ENCODE measurements at places on chromosomes 12 and 14. TPM values are rescaled to one million over a fixed set of nuclear protein-coding genes. Genes with fewer than 3 reads are reported as not detected.
A peak's percentile ranks its signal among the peaks of the same experiment; 100 is the strongest.

TMPRSS12 gene
- not detected for polyA plus RNA-seq

POU6F1 gene
- polyA plus RNA-seq = 8.5 TPM

PHETA1 gene
- polyA plus RNA-seq = 5.8 TPM

DIO2 gene
- 2.7 TPM for polyA plus RNA-seq

PRR4 gene
- 1.1 TPM for polyA plus RNA-seq

SRP54 gene
- polyA plus RNA-seq = 38.3 TPM

DNA sequence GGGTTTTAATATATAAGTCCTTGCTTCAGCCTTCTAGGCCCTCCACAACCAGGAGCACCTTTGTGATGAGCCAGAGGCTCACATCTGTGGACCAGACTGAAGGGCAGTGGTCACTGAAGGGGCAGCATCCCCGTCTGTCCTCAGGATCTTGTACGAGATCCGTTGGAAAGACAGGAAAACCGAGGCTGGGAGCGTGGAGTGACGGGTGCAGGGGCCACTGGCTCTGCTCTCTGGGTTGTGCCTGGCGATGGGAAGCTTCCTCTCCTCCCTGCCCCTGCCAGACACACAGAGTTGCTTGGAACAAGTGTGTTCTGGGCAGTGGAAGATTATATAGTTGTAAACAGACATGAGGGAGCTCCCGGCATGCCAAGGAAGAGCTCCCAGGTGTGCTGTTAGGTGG lies 48.0 kb downstream of the AACS start:
- DNase-seq = no peak

- no peak for DNase-seq
Observed at GRCh38 chr14:51484485-51484884, 167.2 kb upstream of the FRMD6 start.

DNA sequence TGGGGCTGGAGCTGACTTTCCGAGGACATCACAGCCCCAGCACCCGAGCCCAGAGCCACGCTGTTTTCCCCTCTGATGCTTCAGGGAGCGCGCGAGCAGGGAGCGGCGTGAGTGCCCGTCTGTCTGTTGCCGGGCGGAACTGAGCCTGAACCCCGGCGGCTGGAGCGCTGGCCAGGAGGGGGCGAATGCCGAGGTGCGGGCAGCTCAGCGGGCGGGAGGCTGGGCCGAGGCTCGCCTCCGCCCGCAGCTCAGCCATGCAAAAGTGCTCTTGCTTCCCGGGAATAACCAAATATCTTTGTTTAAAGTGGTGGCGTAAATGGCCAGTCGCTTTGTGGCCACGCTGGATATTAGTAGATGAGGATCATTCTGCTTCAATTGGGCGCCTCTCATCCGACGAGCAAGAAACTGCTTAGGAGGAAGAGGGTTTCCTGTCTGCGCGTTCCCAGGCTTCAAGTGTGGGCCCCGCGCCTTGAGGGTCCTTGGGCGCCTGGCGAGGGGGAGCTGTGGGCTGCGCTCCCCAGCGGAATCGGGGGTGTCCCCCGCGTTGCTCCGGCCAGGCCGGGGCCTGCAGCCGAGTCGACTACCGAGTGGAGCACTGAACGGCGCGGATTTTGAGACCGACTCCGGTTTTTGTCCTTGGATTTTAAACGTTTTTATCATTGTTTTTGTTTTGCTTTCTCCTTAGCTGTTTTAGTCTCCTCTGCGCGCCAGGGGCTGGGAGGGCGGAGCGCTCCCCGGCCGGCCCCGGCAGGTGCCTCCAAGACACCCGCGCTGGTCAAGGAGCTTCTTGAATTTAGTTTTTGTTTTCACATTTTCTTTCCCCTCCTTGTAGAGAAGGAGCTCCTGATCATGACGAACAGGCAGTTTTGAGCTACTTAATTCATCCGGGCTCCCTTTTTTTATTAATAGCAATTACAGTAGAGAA lies 831 bp upstream of the NKX2-1 start:
- DNase-seq = no peak

DNA sequence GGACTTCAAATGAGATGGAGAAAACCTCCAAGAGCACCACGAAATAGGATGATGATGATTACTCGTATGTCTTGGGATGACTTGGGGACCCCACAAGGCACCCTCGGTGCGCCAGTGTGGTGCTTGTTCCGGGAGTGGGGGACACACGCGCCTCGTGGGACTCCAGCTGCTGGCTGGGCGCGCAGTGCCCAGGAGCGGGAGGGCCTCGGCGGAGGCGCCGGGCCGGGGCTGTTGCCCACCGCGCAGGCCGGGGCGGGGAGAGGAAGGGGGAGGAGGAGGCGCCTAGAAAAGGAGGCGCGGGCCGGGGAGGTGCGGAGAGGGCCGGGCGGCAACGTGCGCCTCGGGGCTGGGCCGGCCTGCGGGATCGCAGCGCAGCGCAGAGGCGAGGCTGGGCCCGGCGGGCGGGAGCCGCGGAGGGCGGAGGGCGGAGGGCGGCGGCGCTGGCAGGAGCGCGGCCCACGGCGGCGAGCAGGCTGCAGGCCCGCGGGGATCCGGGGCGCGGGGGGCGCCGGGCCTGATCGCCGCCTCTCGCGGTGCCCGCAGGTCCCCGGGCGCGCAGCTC lies at the start of gene RFLNA:
Gene RFLNA (plus strand): TSS at position 314 of the 562 bp plus-strand sequence. CDS start 337 bp downstream, outside the sequence.
- DNase-seq = no peak

GRCh38 chr12:93441081-93441616 lies 598 bp downstream of the UBE2N start:
- no peak for DNase-seq

- DNase-seq = peak; percentile 15
Observed at GRCh38 chr14:21352587-21352986, 31.2 kb downstream of the SUPT16H start.

DNA sequence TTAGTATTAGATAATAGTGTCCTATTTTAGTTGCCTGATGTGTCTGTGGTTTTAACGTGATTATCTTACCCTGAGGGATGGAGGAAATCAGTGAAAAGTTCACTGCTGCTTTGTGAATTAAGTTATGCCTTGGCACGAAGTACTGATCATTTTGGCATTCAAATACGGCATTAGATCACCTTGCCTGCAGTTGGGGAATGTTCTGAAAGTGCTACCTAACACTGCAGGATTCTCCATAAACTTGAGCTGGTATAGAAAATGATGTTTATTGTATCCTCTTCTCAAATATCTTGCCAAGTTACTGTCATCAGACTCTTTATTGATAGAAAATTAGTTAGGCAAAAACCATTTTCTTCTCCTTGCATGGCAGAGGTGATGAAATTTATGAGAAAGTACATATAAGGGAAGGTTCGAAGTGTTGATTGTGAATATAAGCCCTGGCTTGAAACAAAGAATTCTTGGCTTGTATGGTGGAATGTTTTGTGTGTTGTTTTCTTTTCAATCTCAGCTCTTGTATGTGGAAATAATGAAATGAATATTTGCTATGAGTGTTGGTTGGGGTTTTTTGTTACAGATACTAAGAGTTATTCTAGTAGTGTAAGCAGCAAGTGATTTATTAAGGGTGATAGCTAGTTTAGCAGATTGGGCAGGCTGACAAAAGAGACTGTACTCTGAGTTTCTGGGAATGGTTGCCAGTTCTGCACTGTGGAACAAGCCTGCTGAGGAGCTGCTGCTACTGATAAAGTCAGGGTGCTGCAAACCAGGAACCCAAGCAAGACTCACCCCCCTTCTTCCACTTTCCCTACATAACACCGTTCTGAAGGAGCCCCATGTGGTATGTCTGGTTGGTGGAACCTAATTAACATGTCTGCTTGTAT lies 448.3 kb downstream of the PCNX1 start:
- peak; percentile 81 for DNase-seq

DNA sequence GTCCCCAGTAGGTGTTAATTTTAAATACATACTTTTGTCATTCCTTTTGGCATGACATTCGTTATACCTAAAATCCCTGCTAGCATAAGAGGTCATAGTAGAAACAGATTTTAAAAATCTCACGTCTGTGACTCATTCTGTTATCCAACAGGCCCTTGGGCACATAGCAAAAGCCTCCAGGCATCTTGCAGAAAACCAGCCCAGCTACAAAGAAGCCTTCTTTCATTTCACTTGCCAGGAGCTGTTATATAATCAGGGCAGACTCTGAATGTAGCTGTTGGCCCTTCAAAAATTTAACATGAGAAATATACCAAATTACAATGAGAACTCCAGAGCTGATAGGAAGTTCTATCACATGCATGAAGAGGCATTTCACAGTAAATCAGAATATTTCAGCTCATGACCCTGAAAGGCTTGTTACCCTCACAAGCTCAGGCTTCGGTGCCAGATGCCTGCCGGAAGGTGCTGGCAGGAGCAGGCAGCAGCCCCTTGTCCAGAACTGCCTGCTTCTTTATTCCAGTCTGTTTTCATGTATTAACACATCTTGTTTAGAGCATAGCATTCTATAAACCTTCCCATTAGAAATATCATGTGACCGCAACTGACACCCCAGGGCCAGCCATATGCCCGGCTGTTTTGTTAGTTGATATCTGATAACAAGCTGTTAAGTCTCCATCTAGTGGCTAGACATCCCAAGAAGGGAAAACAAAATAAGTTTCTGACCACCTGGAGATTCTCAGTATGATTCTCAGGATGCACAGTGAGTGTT lies 17.8 kb downstream of the E2F7 start:
- no peak for DNase-seq

DNA sequence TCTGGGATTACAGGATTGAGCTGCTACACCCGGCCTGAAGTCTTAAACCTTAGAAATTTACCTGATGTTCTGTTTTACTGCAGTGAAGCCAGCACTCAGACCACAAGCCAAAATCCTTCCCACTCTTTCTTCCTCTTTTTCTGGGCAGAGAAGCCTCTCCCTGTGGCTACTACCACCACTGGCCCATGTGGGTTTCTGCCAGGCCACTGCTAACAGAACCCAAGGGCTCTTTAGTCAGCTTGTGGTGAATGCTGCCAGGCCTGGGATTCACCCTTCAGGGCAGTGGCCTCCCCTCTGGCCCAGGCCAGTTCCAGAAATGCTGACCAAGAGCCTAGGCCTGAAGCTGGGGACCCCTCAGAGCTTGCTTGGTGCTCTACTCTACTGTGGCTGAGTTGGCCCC lies 35.3 kb downstream of the GAS2L3 start:
- no peak for DNase-seq

DNA sequence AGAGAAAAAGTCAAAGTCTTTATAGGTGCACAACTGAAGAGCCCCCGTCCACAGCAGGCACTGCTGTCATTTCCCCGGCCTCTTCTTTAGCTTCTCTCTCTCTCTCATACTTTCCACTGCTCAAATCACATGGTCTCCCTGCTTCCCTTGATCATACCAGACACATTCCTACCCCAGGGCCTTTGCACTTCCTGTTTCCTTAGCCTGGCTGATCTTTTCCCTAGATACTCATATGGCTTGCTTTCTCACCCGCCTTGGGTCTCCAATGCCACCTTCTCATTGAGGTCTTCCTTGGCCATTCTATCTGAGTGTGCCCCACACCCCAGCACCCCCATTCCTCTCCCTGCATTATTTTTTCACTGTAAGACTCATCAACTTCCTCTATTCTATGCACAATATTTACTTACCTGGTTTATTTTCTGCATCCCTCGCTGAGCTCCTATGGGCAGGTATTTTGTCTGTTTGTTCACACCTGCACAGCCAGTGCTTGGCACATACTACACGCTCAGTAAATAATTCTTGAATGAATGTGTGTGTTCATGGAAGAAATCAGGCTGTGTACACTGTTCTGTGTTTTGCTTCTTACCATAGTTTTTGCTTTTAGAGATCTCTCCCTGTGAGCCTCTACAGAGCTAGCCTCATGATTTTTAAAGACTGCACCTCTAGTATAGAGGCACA lies 31.9 kb downstream of the SERPINA1 start:
- no peak for DNase-seq

GRCh38 chr12:88411689-88412088 lies 168.6 kb downstream of the KITLG start:
- no peak for DNase-seq

DNA sequence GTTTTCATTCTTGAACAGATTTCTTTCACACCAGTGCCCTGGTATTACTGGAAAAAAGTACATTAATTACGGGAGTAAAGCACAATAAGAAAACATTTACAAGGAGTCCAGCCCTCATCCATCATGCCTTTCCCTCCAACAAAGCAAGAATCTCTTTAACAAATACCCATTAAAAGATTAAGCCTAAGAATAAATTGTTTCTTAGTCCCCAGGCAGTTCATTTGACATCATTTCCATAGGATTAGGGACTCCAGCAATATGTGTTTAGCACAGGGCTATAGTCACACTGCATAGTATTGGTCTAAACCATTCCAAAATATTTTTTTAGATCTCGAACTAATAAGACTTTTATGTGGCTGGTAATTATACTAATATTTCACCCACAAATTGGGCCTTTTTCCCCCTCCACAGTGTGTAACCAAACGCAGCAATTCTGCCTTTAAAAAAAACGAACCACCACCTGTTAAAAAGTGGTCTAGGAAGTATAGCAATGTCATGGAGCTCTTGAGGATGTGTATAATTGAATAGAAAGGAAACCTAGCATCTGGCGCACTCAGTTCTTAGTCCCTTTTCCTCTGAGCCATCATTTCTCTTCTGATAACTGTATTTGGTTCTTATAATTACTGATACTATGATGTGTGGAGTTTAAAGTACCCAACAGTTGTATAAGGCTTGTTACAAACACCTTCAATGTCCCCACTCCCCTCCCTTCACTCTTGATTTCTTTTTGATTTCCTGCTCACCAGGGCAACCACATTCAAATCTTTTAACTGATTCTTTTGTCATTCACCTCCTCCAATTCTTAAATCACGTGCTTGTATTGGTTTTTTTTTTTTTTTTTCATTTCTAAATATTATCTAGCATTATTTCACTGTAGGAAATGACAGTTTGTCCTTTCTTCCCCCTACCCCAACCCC lies 138.7 kb downstream of the ETV6 start:
- DNase-seq = no peak

DNA sequence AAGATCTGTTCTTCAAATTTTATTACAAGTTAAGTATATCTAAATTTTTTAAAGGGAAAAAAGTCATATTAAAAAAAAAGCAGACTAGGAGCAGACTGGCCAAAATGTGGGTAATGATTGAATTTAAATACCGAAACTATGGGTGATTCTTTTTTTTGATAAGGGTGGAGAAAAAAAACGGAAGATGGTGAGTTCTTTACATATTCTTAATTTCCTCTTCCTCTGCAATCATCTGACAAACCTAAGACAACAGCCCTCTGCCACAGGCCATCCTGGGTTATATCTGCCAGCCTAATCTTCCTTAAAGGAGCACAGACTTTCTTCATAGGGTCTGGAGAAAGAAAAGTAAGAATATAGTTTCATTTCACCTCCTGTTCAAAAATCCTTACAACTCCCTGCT lies 108.0 kb downstream of the PPP2R5E start:
- no peak for DNase-seq

DNA sequence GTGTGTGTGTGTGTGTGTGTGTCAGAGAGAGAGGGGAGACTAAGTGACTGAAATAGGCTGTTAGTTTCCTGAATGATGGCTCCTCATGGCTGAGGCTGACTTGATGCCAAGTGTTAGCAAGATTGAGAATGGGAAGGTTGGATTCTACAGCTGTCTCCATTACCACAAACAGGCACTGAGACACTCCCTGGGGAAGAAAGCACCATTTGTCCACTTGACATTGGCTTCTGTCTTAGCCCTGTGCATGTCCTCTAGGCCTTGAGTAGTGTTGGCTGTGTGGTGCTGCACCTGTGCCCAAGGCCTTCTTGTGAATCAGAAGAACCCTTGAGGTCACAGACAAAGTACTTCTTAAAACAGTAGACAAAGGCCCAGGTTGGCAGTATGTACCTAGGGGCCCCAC lies 15.6 kb downstream of the ERG28 start:
- DNase-seq = peak; percentile 33
